ENCODE measurements at places on chromosomes 6 and 20.

GRCh38 chr6:62614442-62614841 is 328.4 kb upstream of the KHDRBS2 start:
- DNase-seq = no peak

DNA sequence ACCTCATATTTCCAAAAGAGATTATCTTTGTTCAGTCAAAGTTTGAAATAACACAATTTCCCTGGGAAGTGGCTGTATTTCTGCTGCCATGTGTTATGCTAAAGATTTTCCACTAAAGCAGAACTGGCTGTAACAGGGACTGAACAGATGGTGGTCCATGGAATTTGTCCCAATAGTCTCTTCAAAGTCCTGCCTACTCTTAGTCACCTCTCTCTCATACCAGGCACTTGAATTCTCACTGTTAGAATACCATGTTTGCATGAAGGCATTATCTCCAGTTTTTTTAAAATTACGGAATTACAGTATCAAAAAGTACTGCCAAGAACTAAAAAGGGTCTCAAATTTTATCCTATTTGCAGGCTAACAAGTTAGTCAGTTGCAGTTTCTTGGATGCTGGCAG is 105.0 kb upstream of the HDDC2 start:
- DNase-seq = no peak

DNA sequence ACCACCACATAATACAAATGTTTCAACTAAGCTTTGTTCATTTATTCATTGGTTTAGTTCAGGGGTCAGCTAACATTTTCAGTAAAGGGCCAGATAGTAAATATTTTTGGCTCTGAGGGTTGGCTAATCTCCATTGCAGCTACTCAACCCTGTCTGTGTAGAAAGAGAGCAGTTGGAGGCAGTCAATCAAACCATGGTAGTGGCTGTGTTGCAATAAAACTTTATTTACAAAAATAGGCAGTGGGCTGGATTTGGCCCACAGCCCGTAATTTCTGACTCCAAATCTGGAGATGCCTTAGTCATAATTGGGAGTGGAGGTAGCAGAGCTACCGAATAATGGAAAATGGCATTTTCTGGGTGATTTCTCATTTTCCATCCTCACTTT is 242.5 kb upstream of the ZFP64 start:
- no peak for DNase-seq

GRCh38 chr6:74925683-74926082 is 280.2 kb downstream of the COL12A1 start:
- DNase-seq = no peak

DNA sequence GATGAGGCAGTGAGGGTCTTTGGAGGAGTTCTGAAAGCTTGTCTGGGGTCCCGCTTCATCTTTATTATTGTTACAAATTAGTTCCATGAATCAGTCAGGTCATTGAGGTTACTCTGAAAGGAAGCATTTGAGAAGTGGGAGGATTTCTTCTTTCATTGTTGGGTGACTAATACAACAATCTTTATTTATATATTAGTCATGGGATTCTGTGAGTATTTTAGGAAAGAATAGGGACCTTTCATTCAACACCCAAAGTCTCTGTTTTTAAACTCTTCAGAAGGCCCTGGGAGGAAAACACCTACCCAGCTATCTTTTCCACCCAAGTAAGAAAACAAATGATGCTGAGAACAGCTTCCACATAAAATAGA is 98.3 kb downstream of the SOD2 start:
- no peak for DNase-seq

- DNase-seq = no peak
Measured at GRCh38 chr20:47296950-47297349, 59.5 kb downstream of the ZMYND8 start.

- no peak for DNase-seq
Measured at GRCh38 chr6:39421383-39422225, 99.1 kb upstream of the KCNK16 start.

GRCh38 chr6:16669227-16669626 is 92.0 kb downstream of the ATXN1 start:
- peak; percentile 64 for DNase-seq

GRCh38 chr20:48858075-48858790 is 30.4 kb upstream of the PREX1 start:
- no peak for DNase-seq

GRCh38 chr6:162613310-162613709 is 114.3 kb downstream of the PRKN start:
- no peak for DNase-seq

GRCh38 chr6:168499045-168499650 is 58.2 kb downstream of the SMOC2 start:
- DNase-seq = no peak

DNA sequence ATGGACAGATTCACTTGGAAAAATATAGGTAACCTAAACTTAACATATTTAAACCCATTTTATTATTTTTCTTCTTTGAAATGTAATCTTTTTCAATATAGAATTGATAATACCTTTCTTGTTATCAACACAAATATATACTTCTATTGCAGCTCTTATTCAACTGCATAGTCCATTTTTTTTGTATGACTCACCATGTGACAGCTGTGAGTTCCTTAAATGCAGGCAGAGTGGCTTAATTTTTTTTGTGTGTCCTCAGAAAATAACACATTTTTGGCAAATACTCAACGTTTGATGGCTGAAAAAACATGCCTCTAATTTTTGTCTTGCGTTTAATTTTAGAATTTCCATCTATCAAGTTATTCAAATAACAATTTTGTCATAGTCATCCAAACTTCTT is 454.8 kb downstream of the PHF3 start:
- no peak for DNase-seq

GRCh38 chr6:122553697-122554096 is 56.5 kb upstream of the PKIB start:
- DNase-seq = no peak

DNA sequence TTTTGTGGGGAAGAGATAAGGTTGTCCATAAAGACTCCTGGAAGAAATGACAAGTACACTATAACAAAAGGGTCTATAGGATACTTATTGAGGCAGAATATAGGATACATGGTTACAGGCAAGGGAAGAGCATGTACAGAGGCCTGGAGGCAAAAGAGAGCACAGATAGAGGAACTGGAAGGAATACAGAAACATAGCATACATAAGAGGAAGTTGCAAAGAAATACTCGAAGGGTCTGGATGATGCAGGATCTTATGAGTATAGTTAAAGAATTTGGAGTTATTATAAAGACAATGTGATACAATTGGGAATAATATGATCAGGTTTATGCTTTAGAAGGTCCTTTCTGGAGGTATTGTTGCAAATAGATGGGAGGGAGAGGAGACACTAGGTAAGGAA is 592.7 kb upstream of the POU3F2 start:
- no peak for DNase-seq

- no peak for DNase-seq
Measured at GRCh38 chr6:44257753-44258324, 511 bp upstream of the SLC35B2 start.

GRCh38 chr20:63731410-63731809 is 5.1 kb upstream of the LIME1 start:
- no peak for DNase-seq

DNA sequence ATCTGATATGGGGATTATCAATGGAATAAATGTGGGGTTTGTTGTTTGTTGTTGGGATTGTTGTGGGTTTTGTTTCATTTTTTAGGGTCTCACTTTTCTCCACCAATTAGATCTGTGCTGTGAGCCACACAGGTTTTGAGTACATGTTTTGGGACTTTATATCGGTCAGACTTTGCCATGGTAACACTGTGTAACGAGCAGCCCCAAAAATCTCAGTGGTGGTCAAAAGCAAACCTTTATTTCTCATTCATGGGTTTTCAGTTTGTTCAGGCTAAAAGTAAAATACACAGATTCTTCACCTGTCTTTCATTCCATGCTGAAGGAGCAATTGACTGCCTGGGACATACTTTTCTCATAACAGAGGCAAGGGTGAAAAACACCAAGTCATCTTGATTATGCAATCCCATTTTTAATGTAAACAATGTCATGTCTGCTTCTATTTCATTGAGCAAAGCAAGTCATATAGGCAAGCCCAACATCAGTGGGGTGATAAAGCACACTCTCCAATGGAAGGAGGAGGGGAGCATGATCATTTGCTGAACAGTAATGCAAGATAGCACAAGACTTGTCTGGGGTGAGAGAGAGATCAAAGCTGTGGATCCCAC is 101.1 kb upstream of the PLCB4 start:
- no peak for DNase-seq

DNA sequence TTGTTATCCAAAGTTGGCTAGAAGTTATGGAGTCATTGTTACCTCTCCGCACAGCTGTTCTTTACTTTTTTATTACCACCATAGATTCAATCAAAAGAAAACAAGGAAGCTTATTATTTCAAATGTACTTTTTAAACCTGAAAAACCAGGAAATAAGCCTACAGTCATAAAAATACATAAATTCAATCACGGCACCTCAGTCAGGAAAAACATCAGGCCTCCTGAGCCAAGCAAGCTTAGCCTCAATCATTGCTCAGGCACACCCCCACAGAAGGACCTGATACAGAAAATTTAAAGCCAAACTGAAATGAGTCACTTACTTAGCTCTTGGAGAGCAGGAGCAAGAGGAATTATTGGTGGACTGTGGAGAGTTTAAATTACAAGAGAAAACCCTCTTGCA is 44.3 kb downstream of the MARCKS start:
- no peak for DNase-seq

DNA sequence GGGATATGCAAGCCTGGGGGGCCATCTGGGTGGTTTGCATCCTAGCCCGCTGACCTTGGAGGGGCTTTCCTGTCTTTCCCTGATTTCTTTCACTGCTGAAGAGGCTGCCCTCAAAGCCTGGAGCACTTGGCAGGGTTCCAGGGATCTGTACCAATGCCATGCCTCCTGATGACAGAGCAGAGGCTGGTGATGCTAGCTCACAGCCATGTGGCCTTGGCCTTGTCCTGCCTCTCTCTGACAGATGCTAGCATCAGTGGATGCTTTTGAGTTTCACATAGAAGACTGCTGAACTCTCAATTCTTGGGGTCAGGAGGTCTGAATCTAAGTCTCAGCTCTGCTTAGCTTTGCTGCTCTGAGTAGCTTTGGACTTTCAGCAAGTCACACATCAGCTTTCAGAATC is 21.9 kb upstream of the RREB1 start:
- no peak for DNase-seq

- DNase-seq = no peak
Measured at GRCh38 chr20:21498635-21499034, 15.2 kb downstream of the NKX2-2 start.

DNA sequence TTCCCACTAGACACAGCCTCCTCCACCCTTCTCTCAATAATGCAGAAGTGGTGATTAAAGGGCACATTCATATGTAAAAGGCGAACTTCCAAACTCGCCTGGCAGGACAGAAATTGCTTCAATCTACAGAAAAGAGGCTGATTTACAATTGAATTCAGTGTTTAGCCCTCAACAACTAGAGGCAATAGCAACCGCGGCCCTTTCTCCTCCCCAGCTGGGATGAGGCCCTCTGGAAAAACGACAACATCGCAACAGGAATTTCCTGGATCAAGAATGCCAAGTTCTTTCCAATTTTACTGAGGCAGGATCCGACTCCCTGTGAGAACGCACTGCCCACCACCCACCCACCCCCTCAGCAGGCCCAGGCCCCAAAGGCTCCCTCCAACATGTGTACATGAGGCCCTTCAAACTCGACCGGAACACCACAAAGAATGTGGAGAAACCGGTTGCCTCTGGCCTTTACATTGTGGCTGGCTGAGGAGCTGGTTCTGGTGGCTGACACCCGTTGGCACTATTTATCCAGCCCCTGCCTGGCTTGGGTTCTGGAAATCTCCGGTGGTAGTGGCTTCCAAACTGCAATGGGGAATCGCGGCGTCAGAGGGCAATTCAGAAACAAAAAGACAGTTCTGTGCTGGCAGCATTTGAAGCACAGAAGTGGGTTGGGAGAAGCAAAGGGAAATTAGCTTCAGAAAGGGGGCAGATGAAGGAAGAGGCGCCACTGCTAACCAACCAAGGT is 36.8 kb downstream of the ZMYND8 start:
- DNase-seq = no peak

Measured in stimulated activated CD4-positive, alpha-beta T cell treated with anti-CD3 and anti-CD28 coated beads, Interleukin-2, amount 100 ng/mL, for 4 hours (primary cell).